ENCODE measurements at places on chromosomes 7 and 10.
A peak's percentile ranks its signal among the peaks of the same experiment; 100 is the strongest.

GRCh38 chr10:63634488-63635065 is 113.4 kb downstream of the REEP3 start:
- no peak for DNase-seq

DNA sequence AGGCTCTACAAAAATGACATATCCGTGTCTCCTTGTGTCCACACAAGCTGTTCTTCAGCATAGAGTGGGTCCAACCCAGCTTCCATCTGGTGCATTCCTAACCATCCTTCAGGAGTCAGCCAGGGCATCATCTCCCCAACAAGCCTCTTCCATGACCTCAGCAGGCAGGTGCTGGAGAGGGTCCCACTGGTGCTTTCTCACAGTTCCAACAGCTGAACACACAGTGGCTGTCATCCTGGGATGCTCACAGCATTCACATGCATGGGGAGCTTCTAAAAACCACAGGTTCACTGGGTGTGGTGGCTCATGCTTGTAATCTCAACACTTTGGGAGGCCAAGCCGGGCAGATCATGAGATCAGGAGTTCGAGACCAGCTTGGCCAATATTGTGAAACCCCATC is 6.4 kb upstream of the CYP3A4 start:
- DNase-seq: no peak

- no peak for DNase-seq
Observed at GRCh38 chr7:151549644-151550043, 29.9 kb upstream of the RHEB start.

- DNase-seq: no peak
Observed at GRCh38 chr10:3010816-3011460, 56.4 kb upstream of the PFKP start.

DNA sequence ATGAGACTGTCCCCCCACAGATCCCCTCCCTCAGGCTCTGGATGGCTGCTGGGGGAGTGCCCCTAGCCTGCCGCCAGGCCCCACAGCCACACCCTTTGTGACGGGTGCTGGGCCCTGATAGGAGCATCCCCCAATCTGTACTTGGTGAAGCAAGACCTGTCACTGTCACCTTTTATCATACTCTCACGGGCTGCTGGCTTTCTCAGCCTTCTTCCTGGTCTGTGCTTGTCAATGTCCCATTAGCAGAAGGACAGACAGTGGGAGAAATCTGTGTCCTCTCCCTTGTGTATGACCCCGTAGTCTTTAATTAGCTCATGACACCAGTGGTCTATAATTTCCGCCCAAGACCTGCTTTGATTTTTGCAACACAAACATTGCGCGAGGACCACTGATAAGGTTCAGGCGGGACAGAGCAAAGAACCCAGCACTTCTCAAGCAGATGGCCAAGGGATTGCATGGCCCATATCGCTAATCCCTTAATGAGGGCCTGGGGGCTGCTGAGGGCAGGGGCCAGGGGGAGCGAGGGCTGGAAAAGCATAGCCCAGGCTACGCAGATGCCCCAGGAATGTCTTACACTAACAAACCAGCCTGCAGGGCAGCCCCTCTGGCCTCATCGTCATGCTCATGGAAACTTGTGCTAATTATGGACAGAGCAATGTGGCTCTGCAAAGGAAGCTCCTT is 127.8 kb downstream of the PTPN20 start:
- DNase-seq: no peak

DNA sequence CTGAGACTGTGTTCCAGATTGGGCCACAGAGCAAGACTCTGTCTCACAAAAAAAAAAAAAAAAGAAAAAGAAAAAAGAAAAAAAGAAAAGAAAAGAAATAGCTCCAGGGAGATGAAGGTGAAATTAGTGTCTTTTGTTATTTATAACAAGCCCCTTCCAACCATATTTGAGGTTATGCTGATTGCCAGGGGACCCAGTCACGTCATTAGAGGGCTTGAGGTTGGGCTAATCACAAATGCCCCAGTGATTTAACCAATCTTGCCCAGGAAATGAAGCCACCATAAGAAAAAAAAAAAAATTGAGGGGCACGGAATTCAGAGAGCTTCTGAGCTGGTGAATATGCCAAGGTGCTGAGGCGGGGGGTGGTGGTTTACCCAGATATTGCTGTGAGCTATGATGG is 11.3 kb upstream of the RNF216 start:
- DNase-seq: no peak

GRCh38 chr7:105664816-105665525 is 83.7 kb upstream of the EFCAB10 start:
- no peak for DNase-seq

- DNase-seq: no peak
Observed at GRCh38 chr10:89550509-89550908, 15.1 kb upstream of the SLC16A12 start.

- DNase-seq: no peak
Observed at GRCh38 chr10:5500910-5501309, 1.5 kb upstream of the CALML5 start.

- DNase-seq: peak; percentile 84
Observed at GRCh38 chr7:98879198-98879978, 1.1 kb downstream of the TRRAP start.

DNA sequence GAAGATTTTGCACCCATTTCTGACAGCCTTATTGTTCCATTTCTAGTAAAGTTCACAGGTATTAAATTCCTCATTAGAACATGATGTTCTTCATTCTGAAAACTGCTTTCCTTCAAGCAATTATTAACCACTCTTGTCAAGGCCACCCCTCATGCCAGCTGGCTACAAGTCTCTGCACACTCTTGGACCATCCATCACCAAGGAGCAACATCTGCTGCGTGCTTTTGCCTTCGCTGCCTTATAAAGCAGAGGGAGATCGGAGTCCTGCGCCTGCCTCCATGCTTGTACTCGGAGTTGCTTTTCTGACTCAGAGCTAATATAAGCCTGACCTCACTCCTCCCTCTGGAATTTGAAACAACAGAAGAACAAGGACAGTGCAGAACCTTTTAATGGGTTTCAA is 529.9 kb upstream of the DPP6 start:
- DNase-seq: no peak

GRCh38 chr7:68321776-68322496 is 1276.3 kb upstream of the AUTS2 start:
- no peak for DNase-seq

- no peak for DNase-seq
Observed at GRCh38 chr10:102627736-102628293, 16.5 kb upstream of the TRIM8 start.

- DNase-seq: peak; percentile 6
Observed at GRCh38 chr10:73287441-73287840, 35.0 kb upstream of the MRPS16 start.

- no peak for DNase-seq
Observed at GRCh38 chr10:29620112-29620690, 14.6 kb downstream of the SVIL start.

- no peak for DNase-seq
Observed at GRCh38 chr7:30185496-30185895, 50.7 kb downstream of the MTURN start.

DNA sequence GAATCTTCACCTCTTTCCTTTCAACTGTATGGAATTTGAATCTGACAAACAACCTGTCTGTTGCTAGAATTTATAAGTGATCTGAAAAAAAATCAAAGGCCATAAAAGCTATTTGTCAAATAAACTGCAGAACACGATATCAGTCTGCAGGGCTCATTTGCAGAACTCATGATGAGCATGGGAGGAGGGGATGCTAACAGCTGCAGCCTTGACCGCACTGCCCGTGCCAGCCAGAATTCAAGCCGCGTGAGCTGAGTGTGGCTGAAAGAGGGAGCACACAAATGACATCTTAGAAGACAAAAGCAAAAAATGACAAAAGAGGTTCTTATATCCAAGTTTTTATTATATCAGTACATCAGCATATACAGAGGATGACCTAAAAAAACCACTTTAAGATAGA is 15.7 kb downstream of the LRRTM3 start:
- no peak for DNase-seq

GRCh38 chr10:80158126-80158525 is 25.6 kb downstream of the PLAC9 start:
- no peak for DNase-seq

DNA sequence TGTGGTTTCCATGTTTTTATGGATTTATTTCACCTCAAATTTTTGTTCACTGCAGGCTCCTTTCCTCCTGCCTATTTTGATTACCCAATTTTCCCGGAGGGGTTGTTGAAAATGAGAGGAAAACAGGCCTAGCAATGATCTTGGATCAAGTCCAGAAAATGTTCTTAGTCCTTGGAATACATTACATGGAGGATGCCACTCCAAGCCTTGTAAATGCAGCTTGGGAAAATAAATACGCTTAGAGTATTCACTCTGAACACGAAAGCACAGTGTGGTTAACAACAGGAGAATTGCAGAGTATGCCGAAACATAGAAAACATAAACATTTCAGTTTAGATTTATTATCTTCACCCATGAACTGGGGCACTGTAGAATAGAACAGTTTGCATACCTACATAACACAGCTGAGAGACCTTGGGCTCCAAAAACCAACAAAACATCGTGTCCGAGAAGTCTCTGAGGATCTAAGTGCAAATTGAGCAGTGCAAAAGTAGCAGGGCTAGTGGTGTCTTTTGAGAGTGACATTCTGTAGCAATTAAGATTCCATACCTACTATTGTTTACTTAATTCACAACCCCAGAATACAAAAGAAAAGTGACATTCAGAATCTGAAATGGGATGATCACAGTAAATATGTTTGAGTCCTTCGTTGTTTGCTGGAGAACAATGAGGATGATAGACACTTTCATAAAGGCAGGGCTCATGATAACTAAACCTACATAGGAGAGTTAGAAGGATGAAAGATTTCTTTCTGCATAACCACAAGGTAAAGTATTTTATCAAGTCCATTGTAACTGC is 7.6 kb upstream of the CD36 start:
- no peak for DNase-seq

DNA sequence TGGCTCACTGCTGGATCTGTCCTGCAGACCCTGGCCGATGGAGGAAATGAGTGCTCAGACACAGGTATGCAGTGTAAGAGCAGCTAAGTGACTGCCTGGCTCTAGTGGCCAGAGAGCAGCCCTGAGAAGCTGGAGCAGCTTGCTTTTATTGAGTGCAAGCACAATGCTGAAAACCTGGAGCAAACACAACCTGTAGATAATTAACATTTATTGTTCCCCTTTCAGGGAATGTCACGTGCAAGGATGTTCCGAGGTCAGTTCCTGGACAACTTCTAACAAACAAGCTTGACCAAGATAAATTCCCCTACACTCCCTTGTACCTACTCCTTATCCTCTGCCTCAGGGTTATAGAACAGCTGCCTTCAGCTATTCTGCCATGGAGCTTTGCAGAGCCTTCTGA is 31.3 kb downstream of the DDC start:
- DNase-seq: no peak

- DNase-seq: no peak
Observed at GRCh38 chr7:86788948-86789347, 145.2 kb downstream of the GRM3 start.

GRCh38 chr10:114313866-114314265 is 74.8 kb downstream of the VWA2 start:
- DNase-seq: no peak

GRCh38 chr10:101561068-101561915 is 26.8 kb downstream of the POLL start:
- DNase-seq: no peak

- DNase-seq: peak; percentile 72
Observed at GRCh38 chr10:124740369-124741280, 3.6 kb downstream of the FAM53B start.

GRCh38 chr10:77431980-77432797 is 205.4 kb downstream of the KCNMA1 start:
- DNase-seq: no peak

DNA sequence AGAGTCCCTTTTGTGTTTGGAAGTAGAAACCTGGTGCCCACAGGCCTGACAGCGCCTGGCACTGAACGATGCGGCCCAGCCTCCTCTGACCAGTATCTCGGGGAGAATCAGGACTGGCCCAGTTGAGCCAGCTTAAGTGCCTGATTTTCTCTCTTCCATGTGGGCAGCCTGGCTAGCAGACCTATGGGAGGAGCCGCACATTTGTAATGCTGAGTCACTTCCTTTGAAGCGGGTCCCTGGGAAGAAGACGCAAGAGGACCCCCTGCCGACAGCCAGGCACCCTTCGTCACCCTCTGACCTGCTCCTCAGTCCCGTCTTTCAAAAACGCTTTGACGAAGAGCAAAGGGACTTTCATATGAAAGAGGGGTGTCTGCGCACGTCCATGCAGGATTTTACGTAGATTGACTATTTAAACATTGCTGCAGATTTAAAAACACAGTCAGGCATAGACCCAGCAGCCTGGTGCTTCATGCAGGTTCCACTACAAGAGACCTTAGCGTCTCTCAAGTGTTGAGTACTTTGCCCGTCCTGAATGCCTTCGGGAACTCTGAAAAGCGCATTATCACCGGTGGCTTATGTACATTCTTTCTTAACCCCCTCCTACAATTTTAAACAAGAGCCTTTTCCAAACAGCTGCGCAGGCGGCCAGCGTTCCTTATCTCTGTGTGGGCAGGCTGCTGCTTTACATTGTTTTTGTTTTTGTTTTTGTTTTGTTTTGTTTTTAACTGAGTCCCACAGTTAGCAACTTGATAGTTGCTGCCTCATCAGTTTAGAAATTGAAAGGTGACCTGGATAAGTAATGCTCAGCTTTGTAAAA is 36.5 kb upstream of the AP5Z1 start:
- no peak for DNase-seq

GRCh38 chr10:20670579-20670978 is 226.5 kb downstream of the NEBL start:
- no peak for DNase-seq

- DNase-seq: no peak
Observed at GRCh38 chr10:97629289-97629688, 4.0 kb downstream of the MORN4 start.

DNA sequence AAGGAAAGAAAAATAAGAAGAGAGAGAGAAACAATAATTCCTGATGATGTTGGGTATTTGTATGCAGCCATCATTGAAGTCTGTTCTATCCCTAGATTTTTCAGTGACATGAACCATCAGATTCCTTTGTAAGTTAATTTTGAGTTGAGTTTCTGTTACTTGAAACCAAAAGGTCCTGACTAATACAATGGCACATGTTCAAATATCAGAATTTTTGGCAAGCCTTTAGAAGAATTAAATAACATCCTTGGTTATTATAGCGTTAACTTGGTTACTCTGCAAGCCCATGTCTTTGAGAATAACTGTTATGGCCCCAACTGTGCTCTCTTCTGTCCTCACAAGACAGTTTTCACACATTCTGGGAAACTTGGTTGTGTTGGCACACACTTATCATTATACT is 66.5 kb downstream of the SYPL1 start:
- DNase-seq: no peak

Data from CD4-positive, alpha-beta T cell treated with Interleukin-4 for 1 hour (primary cell).